RPMI8226 (cell line): ENCODE measurements at places on chromosomes 4 and X.

DNA sequence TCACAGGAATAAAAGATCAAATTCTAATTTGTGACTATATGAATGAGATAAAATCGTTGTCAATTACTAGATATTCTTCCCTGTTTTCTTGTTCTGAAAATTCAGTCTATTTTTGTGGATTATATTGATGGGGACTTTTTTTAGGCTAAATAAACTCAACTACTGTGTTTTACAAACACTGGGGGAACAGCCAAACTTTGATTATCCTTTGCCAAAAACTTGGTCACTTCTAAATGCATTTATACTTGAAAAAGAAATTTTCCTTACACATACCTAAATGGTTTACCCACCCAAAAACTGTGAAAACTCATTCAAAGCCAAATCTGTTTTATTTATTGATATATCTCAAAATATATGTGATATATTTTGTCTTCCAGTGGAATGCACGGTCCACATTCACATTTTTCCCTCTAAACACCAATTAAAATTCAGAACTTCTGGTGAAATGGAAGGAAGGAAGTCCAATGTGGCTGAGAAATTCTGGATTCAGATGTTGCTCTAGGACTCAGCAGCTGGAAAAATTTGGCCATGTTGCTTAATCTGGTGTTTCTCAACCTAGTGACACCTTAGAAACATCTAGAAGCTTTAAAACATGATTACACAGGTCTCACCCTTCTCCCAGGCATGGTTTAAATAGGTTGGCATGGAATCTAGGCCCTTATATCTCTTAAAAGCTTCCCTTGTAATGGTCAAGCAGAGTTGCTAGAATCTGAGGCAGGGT lies 28.6 kb upstream of the ARHGAP24 start:
- DNase-seq = no peak

- DNase-seq = no peak
Observed at GRCh38 chr4:4662230-4662629, 120.4 kb upstream of the STX18 start.

DNA sequence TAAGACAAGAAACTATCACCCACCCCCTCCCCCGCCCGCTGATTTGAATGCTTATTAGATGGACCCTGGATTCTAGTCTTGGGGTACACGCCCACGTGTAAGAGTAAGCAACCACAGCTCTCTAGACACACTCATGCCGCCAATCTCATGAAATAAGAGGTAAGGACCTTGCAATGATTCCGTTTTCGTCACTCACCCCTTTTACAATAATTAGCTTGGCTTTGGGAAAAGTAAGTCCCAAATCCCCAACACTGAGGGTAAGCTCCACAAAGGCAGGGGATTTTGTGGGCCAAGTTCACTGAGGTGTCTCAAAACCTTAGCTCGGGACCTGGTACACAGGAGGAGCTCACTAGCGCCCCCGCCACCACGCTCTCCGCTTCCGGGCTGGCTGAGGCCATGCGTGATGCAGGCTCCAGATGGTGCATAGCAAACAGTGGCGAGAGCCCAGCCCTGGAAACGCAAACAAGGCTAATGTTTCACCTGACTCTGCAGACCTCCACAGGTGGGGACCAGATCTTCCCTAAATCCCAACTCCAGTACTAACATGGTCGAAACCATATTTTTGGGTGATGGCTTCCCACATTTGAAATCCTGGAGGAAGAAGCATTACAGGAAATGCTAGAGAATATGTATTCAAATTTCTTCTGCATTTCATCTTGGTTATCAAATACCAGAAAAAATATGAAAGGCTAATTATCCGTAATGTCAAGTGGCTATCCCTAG lies 4.1 kb downstream of the PLAC8 start:
- DNase-seq = peak; percentile 92

DNA sequence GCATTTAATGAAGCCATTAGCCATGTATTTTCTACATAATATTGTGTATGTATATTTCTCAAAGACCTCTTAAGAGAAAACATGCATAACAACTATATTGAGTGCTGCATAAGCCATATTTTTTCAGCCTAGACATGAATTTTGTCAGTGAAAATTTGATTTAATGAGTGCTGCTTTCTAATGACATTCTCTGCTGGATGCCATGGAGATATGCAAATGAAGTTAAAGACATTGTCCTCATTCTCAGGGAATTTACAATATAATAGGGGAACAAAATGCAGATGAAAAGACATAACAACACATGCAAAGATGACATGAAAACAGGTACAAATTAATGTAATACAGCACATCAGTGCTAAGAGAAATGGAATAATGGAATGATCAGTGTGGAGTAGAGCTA lies 118.7 kb downstream of the ATOH1 start:
- no peak for DNase-seq

GRCh38 chr4:98706200-98706813 lies 47.9 kb upstream of the TSPAN5 start:
- DNase-seq = no peak

- no peak for DNase-seq
Observed at GRCh38 chrX:111928456-111928855, 52.5 kb downstream of the TRPC5OS start.

DNA sequence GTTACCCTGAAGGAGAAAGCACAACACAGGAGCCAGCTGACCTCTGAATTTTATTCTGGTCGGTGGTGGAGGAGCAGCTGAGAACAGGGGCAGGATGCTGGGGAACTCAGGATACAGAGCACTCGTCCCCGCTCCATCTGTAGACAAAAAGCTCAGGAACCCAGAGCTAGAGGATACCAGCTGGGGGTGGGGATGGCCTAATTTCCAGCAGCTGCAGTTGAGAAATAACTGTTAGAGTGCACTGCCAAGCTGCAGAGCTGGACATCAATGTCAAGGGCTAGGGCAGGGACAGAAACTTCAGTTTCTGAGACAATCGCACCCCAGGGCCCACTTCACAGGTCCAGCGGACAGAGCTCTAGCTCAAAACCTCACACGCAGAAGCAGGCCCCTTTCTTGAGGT lies 122.1 kb upstream of the GUCY1A1 start:
- DNase-seq = no peak

- peak; percentile 48 for DNase-seq
Observed at GRCh38 chrX:49053223-49054072, 5.4 kb upstream of the CCDC120 start.

DNA sequence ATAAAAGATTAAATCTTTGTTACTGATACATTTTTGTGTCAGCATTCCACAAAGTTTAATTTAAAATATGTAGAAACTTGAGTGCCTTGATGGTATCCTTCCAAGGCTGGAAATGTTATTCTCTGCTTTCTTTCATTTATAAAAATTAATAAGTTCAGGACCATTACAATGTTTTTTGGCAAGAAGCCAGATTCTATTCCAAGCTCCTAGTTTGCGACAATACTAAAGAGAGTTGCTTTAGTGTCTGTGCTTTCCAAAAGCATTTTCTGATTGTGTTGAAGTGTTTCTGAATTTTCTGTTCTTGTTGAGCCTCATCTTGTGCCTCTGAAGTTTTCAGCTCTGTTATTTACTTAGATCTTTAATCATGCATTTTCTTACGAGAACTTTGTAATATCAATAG lies 516.2 kb downstream of the KCTD8 start:
- DNase-seq = no peak

DNA sequence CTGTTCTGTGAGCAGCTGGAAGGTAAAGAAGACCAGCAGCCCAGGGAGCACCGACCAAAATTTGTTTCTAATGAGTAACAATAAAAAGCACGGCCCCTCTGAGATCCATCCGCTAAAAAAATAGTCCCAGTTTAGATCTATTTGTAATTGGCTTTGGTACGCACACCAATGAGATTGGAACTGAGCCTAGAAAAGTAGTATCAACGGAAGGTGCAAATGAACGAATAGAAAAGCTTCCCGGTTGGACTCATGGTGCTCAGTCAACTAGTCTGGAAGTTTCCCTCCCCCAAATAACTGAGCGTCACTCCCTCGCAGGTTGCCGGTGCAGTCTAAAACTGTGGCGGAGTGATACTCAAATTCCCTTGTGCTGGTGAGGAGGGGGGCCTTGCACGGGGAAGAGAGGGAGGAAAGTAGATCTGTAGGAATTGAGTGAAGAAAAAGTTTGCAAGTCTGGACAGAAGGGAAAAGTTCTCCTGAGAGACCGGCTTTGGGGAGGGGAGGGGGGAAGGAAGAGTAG lies at the start of gene COL4A5:
Gene COL4A5, plus strand, starts transcription at position 413 of the 517 bp plus-strand sequence. CDS start 288 bp downstream, outside the sequence.
- DNase-seq = no peak

DNA sequence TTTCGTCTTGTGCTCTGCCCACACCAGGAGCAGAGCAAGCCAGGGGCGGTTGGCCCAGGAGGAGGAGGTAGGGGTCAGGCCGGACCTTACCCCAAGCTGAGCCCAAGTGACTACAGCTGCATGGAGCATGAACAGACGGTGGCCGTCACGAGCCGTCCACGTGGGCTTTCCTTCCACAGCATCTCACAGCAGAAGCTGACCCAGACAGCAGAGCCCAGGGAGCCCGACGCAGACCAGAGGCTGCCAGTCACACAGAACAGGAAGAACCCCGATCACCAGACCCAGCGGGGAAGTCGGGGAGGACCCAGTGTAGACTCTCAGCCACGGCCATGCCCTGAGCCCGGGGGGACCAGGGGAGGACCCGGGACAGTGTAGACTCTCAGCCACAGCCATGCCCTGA lies 58.0 kb downstream of the FAM53A start:
- DNase-seq = no peak

DNA sequence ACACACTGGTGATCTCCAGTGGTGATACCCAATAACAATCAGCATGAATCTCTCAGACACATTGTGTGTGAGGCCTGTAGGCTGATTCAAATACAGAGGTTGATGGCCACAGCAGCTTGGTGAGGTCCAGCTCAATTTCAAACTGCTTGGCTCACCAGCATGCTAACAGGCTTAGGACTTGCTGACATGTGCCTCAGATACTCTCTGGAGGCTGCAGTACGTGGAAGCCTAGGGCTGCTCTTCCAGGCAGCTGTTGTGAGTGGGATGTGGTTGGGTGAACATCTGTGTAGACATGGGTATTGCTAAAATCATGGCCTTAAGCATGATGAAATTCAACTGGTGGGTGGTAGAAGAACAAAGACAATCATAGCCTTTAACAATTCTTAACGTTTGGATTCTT lies 4.3 kb downstream of the CXCL9 start:
- no peak for DNase-seq

- DNase-seq = no peak
Observed at GRCh38 chr4:183905593-183906488, 734 bp downstream of the STOX2 start.

DNA sequence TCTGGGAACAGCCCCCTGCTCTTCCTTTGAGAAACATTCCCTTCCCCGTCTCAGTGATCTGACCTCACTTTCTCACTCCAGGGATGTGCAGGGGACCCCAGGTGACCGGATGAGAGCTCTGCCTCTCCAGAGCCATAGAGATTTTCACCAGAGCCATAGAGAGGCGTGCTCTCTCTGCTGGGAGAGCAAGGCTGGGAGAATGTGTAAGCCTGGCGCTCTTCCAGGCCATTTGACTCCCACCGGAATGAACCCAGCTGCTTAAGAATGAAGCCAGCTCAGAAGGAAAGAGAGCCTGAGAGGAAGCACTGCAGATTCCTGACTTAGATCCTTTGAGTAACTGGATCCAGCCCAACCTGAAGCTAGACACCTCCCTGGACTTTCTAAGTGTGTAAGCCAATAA lies 106.4 kb downstream of the DHX15 start:
- no peak for DNase-seq

GRCh38 chr4:178752954-178753525 lies 1310.8 kb upstream of the AGA start:
- no peak for DNase-seq

- no peak for DNase-seq
Observed at GRCh38 chr4:610411-611261, 14.7 kb upstream of the PDE6B start.

DNA sequence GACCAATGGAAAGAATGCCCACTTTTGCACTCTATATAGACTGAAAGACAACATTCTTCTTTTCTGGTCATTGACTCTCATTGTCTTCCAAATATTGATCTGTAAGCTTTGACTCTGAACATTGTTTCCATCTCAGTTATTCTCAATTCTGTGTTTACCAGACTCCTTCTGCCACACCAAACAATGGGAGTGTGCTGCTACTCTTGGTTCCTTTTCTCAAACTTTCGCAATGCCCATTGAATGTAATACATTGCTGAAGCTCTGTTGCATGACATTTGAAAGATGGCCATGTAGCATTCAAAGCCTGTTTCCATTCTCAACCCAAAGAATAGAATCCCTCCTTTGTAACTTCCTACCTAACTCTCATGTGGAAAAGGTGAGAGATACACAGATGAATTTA lies 136.2 kb downstream of the BTC start:
- no peak for DNase-seq

GRCh38 chr4:82989575-82990429 lies 20.8 kb downstream of the LIN54 start:
- peak; percentile 9 for DNase-seq

DNA sequence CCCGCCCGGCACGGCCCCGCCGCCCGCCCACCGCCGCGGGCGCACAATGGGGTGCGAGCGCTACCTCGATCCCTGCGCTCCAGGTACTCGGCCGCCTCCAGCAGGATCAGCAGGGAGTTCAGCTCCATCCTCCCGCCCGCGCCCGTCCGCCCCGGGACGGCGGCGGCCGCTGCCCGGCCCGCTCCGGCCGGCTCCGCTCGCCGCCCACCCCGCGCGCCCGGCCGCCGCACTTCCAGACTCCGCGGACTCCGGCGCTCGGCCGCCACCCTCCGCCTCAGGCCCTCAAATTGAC lies at the start of gene MXD4:
Gene MXD4, minus strand, starts transcription at position 257 of the 292 bp plus-strand sequence. Its CDS starts 129 bp downstream, at position 128.
- DNase-seq = peak; percentile 11

- DNase-seq = no peak
Observed at GRCh38 chrX:153440556-153441135, 5.2 kb downstream of the TREX2 start.

- no peak for DNase-seq
Observed at GRCh38 chr4:125390727-125391126, 76.0 kb downstream of the FAT4 start.

DNA sequence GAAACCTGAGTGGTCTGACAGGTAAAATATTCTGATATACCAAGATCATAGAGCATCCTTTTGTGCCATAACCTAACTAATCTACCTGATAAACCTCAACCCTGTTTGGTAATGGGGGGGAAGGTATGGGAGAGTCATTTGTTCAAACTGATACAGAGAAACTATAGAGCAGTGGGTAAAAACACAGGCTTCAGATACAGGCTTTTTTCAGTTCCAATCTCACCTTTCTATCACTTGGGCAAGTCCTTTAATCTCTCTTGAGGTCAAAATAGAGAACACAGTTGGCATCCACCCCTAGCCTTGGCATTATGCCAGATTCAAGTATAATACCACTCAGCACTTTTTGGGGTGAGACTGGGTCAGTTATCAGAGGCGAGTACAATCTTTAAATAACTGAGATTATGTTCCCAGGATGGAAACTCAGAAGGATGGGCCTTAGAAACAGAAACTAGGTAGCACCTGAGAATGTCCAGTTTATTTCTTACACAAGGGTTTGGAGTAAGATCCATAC lies 880 bp upstream of the ETDC start:
- peak; percentile 30 for DNase-seq

GRCh38 chr4:62402088-62402806 lies 1202.1 kb downstream of the ADGRL3 start:
- no peak for DNase-seq
